ENCODE measurements at places on chromosomes 4 and X.

DNA sequence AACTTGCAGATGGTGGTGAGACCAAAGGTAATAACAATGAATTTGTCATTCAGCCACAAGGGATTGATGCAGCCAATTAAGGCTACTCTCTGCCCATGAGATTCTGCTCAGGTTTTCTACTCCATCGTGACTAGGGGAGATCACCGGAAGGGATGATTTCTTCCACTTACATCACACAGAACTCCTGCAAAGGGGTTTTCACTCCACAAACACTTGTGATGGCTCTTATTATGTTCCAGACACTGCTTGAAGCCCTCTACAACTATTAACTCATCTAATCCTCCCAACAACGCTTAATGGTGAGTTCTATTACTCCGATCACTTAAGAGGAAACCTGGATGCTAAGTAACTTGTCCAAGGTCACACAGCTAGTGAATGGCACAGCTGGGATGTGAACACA is 55.9 kb downstream of the MTNR1A start:
- no peak for DNase-seq

DNA sequence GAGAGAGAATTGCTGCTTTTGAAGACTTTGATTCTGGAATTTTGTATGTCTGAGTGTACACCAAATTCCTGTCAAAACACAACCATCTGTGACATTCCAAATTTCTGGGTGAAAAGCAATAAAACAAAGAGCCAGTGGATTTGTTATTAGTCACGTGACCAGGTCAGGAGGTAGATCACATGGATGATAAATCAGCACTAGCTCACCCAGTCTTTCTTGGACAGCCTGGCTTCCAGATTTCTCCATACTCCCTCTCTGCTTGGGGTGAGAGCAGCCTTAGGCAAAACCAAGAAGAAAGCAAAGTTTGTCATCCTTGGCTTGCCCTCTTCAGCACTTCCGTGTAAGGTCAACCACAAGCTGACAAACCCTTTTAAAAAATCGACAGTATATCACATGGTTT is 194.2 kb downstream of the CLCN4 start:
- DNase-seq, result peak; percentile 51

GRCh38 chr4:11480683-11481082 is 52.0 kb upstream of the HS3ST1 start:
- DNase-seq, result no peak

GRCh38 chr4:103136671-103137445 is 37.2 kb upstream of the BDH2 start:
- no peak for DNase-seq

DNA sequence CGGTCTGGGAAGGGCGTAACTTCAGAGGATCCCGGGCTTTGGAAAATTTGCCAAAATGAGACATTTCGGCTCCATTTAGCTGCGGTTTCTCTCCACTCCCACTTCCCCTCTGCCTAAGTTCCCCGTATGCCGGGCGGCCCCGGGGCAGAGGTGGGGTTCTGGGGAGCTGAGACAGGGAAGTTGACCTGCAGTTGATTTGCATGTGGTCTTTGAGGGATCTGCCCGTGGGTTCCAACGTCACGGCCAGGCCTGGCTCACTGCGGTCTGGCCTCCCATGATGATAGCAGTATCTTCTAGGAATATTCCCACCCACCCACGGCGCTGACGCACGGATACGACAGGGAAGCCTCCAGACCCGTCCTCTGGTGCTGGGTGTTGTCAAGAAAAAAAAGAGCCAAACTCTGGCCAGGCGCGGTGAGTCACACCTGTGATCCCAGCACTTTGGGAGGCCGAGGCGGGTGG is 27.3 kb upstream of the CRLF2 start:
- no peak for DNase-seq

DNA sequence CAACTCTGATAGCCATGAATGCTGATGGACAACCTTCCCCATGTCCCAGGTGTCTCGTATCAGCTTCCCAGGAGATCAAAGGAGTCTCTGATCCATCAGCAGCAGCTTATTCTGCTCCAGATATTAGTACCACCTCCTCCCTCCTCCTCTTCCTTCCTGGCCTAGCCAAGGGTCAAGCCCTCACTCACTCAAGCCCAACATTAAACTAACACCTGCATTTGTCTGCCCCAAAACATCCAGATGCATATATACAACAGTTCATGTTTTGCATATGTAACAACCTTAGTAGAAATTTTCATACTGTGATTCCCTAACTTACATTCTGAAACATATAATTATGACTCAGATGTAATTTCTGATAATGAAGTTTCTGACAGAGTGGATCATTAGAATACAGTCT is 29.9 kb downstream of the BCLAF3 start:
- no peak for DNase-seq

GRCh38 chrX:15483891-15484290 is 9.2 kb downstream of the PIR start:
- DNase-seq, result no peak

- DNase-seq, result no peak
Observed at GRCh38 chr4:5086535-5086934, 35.3 kb downstream of the STK32B start.

DNA sequence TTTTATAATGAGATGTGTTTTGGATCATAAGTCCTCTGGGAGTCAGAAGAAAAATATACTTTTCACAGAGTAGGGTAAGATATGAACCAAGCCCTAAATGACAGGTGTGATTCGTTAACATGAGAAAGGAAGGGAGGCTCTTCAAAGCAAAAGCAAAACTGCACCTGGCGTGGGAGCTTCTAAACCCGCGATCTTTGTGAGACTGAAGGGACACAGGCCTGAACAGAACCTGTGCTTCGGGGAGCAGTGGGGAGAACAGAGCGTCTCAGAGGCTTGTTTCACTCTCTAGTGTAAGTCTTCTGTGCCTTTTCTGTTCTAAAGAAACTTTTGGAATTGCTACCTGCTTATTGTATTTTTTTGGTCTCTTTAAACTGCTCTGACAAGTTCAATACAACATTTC is 30.2 kb upstream of the CYP4V2 start:
- DNase-seq, result no peak

GRCh38 chrX:69503782-69504625 is at the start of gene NALF2:
NALF2 (plus strand) TSS chrX:69504326; CDS start chrX:69505283, 957 bp downstream.
- DNase-seq, result peak; percentile 11

Data from AG10803 (cell line).